ENCODE measurements at places on chromosomes 6 and 20. TPM values are rescaled to one million over a fixed set of nuclear protein-coding genes. Genes with fewer than 3 reads are reported as not detected.

The CRISP2 gene
- total RNA-seq: not detected

The SLC17A3 gene
- not detected for total RNA-seq

DNA sequence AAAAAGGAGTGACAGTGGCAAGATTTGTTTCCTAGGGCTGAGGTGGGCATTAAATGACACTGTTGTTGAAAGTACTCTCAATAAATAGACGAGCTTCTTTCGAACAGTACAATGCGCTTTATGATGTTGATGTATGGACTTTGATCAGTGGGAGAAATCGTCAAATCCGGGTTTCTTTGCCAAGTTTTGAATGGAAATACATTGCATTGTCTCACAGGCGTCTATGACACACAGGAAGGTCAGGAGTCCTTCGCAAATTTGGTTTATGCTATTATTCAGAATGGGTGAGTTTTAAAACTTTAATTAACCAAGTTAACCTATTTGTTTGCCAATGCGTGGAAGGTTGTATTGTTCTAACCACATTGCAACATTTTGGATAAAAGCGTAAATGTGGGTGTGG, 547.3 kb upstream of the SLC35B3 start:
- H3K36me3 ChIP-seq: no peaks in the 10 kb centered on the region
- H3K27ac ChIP-seq: no peak overlapping the region
- DNase-seq: no peak
- H3K4me1 ChIP-seq: no peaks in the 10 kb centered on the region
- no peak overlapping the region for H3K4me3 ChIP-seq
- H3K27me3 ChIP-seq: no peaks in the 10 kb centered on the region

The RBM24 gene
- total RNA-seq: not detected

DNA sequence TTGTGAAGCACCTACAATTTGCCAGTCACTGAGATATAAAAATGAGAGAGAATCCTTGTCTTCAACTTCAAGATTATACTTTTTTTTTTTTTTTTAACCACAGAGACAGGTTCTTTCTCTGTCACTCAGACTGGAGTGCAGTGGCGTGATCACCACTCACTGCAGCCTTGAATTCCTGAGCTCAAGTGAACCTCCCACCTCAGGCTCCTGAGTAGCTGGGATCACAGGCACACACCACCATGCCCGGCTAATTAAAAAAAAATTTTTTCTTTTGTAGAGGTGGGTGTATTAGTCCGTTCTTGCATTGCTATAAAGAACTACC, 51.6 kb upstream of the PMEPA1 start:
- no peaks in the 10 kb centered on the region for H3K4me1 ChIP-seq
- H3K27me3 ChIP-seq: no peaks in the 10 kb centered on the region
- no peak overlapping the region for H3K27ac ChIP-seq

GRCh38 chr6:158715330-158716311, 65.8 kb downstream of the SYTL3 start:
- H3K4me3 ChIP-seq: peak overlapping the region; percentile 17
- peaks cover 9% of the 10 kb centered on the region for H3K36me3 ChIP-seq
- H3K27ac ChIP-seq: peak overlapping the region; percentile 18
- no peak for DNase-seq
- peaks cover 47% of the 10 kb centered on the region for H3K4me1 ChIP-seq

Measured in CD8-positive, alpha-beta memory T cell (primary cell).